Lung microvascular endothelial cell (primary cell): ENCODE measurements at places on chromosomes 2 and 18. TPM values are rescaled to one million over a fixed set of nuclear protein-coding genes. Genes with fewer than 3 reads are reported as not detected.

Gene C2orf66
- not detected in 2 replicates for total RNA-seq

Gene GPR45
- not detected in 2 replicates for total RNA-seq

Gene NEU4
- total RNA-seq, result under 0.01 and 0.22 TPM in 2 replicates

Gene FAP
- total RNA-seq, result under 0.01 and 0.20 TPM in 2 replicates

Gene WNT6
- total RNA-seq, result not detected in 2 replicates

Gene CNDP2
- total RNA-seq, result 50.8 and 68.5 TPM in 2 replicates

Gene LIPG
- 0.40 and 6.1 TPM in 2 replicates for total RNA-seq

Gene SCLY
- 11.1 and 12.1 TPM in 2 replicates for total RNA-seq

Gene SP9
- total RNA-seq, result not detected in 2 replicates

Gene GAREM2
- 0.20 and 0.44 TPM in 2 replicates for total RNA-seq

Gene EVA1A
- 19.0 and 43.5 TPM in 2 replicates for total RNA-seq

GRCh38 chr2:65477590-65477989, 45.2 kb upstream of the SPRED2 start:
- no peak for DNase-seq

- no peak for DNase-seq
Observed at GRCh38 chr2:20231159-20231558, 6.2 kb upstream of the SDC1 start.

DNA sequence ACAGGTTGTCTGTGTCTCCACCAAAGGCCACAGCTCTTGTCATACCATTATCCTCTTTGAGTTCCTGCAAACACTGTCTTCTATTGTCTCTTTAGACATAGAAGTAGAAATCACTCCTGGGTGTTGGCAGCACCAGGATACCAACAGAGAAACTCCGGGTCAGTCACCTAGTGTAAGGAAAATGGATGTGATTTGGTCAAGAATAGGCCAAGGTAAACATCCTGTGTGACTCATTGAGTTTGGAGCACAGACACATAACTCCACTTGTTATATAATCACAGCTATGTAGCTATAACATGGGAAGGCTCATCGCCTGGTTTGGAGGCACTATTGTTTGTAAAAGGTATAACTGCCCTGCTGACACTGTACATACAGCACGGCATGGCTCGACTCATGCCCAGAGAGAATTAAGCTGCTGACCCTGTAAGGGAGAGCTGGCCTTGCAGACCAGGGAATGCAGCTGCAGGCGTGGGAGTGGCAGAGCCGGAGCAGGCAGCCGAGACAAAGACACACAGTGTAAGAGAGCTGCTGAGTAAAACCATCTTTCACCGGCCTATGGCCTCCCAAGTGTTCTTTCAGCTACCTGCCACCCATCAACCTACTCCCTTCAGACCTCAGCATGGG, 3.4 kb upstream of the TXNL1 start:
- DNase-seq, result peak; percentile 74

GRCh38 chr2:194545978-194546377, 1111.0 kb upstream of the SLC39A10 start:
- no peak for DNase-seq

GRCh38 chr18:11502368-11502767, 107.0 kb upstream of the SLC35G4 start:
- no peak for DNase-seq

DNA sequence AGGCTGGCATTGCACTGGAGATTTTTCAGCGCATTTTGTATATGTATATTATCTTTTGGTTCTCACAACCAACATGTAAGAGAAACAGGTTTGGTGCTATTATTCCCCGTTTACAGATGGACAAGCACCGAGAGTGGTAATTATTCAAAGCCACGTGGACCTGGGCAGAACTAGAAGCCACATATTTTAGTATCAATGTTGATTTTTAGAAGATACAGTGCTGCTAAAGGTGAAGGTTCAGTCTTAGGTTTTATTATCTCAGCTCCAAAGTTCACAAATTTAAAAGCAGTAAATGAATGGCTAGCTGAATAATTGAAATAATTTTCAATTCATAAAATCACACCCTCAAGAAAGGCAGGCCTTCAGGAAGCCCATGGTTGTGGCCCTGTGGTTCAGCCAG, 400.6 kb upstream of the ID2 start:
- no peak for DNase-seq

DNA sequence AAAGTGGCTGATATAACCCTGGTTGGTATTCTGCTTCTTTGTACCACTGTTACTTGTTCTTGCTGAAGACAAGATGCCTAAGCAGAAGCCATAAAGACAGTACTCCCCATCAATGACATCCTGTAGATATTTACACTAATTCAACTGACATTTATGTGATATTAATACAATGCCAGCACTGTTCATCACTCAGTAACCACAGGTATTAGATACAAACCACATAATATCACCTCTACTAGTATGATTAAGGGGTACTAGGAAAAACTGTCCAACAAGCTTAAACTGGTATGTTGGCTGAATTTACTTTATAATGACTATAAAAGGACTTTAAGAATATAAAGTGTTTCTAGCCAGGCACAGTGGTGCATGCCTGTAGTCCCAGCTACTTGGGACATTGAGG, 65.8 kb downstream of the RTN4 start:
- no peak for DNase-seq

GRCh38 chr2:234203135-234203984, 152.9 kb downstream of the SPP2 start:
- DNase-seq, result peak; percentile 96

GRCh38 chr2:96359866-96360265, 24.3 kb downstream of the NCAPH start:
- no peak for DNase-seq

GRCh38 chr2:10169053-10169578, 46.6 kb downstream of the RRM2 start:
- no peak for DNase-seq

DNA sequence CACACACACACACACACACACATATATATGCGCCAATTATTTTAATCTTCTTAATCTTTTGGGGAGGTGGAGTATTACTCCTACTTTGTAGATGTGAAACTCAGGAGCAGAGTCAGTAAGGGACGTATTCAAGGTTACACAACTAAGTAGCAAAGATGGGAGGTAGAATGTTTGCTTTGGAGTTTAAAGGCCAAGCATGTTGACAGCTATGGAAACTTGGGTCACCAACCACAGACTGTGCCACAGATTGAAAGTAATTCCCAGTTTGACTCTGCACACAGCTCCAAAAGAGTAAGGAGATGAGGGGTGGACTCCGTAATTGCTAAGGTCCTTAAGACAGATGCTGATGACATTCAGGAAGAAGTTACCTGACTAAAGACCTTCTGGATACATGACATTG, 124.8 kb upstream of the ITGB6 start:
- DNase-seq, result no peak

DNA sequence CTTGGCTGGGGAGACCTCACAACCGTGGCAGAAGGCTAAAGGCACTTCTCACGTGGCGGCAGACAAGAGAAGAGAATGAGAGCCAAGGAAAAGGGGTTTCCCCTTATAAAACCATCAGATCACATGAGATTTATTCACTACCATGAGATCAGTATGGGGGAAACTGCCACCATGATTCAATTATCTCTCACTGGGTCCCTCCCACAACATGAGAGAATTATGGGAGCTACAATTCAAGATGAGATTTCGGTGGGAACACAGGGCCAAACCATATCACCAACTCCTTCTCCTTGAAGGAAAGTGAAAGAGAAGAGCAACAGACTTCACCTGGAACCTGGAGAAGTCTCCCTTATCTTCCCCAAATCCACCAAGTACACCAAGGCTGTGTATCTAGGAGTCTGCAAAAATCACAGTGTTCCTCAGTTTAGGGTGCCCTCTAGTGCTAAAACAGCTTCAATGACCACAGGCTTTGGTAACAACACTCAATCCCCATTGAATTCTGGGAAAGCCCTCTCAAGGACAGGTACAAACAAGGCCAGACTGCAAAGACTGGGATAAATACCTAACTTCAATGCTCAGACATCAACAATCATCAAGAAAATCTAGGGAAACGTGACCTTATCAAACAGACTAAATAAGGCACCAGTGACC, 148.8 kb upstream of the SRD5A2 start:
- DNase-seq, result peak; percentile 12

DNA sequence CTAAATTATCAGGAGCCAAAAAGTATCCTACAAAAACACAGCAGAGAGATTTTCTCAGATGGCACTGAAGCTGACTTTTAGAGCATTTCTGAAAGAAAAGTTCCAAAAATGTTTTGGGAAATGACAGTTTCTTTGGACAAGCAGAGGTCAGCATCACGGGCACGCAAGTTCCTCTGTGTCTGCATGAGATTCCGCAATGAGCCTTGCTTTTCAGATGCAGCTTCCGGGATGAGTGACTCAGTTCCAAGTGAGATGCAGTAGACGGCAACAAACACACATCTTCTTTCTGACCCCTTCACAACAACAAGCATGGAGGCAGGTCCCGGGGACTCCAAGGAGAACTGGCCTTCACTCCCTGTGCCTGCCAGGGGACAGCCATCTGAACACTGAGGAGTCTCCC, 76.6 kb downstream of the EIPR1 start:
- peak; percentile 61 for DNase-seq

GRCh38 chr2:119005555-119005954, 63.6 kb downstream of the MARCO start:
- DNase-seq, result no peak

- DNase-seq, result no peak
Observed at GRCh38 chr2:51093016-51093415, 61.1 kb upstream of the NRXN1 start.

DNA sequence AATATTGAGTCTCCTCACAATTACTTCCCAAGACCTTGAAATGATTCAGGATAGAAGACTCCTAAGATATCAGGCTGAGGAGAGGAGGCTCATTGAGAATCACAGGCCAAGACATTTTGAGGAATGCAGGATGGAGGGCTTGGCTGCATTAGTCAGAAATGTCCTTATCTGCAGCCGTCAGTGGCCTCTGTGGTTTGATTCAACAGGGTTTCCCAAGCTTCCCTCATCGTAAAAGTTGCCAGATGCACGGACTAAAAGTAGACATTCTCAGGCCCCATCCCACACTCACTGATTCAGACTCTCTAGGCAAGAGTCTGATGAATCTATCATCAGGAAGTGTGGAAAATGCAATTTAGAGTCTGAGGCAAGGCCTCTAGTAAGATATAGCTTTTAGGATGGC, 34.0 kb upstream of the TMEM178A start:
- peak; percentile 44 for DNase-seq

- DNase-seq, result peak; percentile 65
Observed at GRCh38 chr2:172985139-172985892, 90.3 kb upstream of the MAP3K20 start.

- DNase-seq, result peak; percentile 66
Observed at GRCh38 chr2:173017646-173018420, 57.8 kb upstream of the MAP3K20 start.

DNA sequence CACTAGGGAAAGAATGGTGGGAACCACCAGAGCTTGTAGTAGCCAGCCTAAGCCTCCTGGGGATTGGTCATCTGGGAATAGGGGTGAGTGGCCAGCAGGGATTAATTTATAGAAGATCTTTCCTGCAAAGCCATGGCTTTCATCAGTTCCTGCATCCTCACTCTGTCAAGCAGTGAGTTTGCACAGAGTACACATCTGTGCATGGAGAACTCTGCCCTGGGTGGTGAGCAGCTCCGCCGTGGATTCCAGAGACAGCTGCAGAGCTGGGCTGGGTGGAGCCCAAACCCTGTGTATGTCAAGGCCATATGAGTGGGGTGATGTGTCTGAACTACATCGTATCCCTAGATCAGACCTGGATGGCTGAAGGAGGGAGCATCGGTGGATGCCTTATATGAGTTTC, 182.2 kb downstream of the GLI2 start:
- no peak for DNase-seq

GRCh38 chr2:218745559-218746469, 35.2 kb downstream of the TTLL4 start:
- DNase-seq, result peak; percentile 67

DNA sequence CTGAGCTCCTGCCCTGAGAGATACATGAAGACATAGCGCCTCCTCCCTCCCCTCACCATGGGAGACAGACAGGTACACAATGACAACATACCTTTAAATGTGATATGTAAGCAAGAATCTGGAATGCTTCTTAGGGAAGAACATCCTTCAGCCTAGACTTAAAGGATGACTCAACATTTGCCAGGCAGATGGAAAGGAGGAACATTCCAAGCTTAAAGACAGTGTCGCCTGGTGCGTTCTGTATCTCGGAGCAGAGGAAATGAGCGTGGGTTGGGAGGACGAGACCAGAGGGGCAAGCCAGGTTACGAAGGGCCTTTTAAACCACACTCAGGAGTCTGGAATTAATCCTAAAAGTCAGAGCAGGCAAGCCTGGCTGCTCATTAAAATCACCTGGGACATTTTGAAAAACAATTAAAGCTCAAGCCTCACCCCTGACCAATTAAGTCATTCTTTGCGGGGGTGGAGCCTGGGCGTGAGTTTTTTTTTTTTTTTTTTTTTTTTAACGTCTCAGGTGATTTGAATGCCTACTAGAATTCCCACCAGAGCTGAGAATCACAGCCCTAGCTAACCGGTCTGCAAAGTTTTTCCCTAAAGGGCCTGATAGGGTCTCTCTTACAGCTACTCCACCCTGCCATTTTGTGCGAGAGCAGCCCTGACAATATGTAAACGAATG, 131.2 kb upstream of the SEC11C start:
- DNase-seq, result peak; percentile 65

- no peak for DNase-seq
Observed at GRCh38 chr18:13676471-13676870, 49.9 kb downstream of the FAM210A start.

DNA sequence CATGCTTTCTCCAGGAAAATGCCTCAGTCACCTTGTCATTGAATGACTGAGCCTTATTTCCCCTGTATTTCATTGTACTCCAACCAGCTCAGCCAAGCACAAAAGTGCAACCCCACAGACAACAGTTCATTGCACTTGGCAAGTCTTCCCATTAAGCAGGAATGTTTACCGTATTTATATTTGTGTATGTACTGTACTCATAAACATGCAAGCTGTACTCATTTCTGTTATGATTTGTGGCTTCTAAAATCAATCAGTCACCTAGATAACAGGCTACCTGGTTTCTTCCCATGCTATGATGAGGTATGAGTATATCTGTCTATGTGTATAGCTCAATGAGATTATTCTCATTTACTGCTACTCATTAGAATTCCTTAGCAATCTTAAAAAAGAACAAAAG, 505.5 kb upstream of the FAM98A start:
- peak; percentile 65 for DNase-seq

- no peak for DNase-seq
Observed at GRCh38 chr2:60474301-60474700, 79.2 kb downstream of the BCL11A start.
